Transverse colon (tissue), 4 donors: ENCODE measurements at places on chromosomes 16 and 17. TPM values are rescaled to one million over a fixed set of nuclear protein-coding genes. Genes with fewer than 3 reads are reported as not detected.

Gene CLEC3A
- not detected for total RNA-seq

Gene SERPINF2
- total RNA-seq = 3.4 TPM

Gene KRTAP2-3
- not detected for total RNA-seq

Gene HSF5
- total RNA-seq = not detected

Gene CDC6
- 3.2 TPM for total RNA-seq

Gene SRL
- not detected for total RNA-seq

Gene ADGRG1
- total RNA-seq = 40.0 TPM

Gene NOB1
- 60.2 TPM for total RNA-seq

Gene MYH11
- 1,419 TPM for total RNA-seq

Gene ZSCAN10
- total RNA-seq = not detected

Gene PRSS22
- total RNA-seq = not detected

Gene RNF222
- not detected for total RNA-seq

Gene TPSG1
- 41.0 TPM for total RNA-seq

Gene KRTAP9-2
- total RNA-seq = not detected

Gene HAGHL
- total RNA-seq = 7.0 TPM

Gene P2RX1
- total RNA-seq = 4.6 TPM

Gene IRF8
- 52.9 TPM for total RNA-seq

Gene CA10
- not detected for total RNA-seq

Gene C16orf74
- total RNA-seq = 7.0 TPM

Gene PERCC1
- total RNA-seq = not detected

Gene AKAP1
- total RNA-seq = 137 TPM

Gene SCGB1C2
- not detected for total RNA-seq

Gene KRT23
- 2.5 TPM for total RNA-seq

Gene MT1E
- 200 TPM for total RNA-seq

Gene RCVRN
- not detected for total RNA-seq

Gene GAS7
- total RNA-seq = 9.2 TPM

Gene OTOP3
- not detected for total RNA-seq

Gene ZNF771
- total RNA-seq = 7.4 TPM

Gene ALOX12
- total RNA-seq = not detected

Gene AOC3
- total RNA-seq = 16.2 TPM

Gene KRTAP3-2
- total RNA-seq = not detected

Gene CTRB1
- total RNA-seq = not detected

Gene MYH3
- total RNA-seq = 2.6 TPM

Gene TMEM220
- total RNA-seq = 18.2 TPM

Gene TBC1D3
- not detected for total RNA-seq

Gene CBFA2T3
- 4.0 TPM for total RNA-seq

Gene TRAF4
- 65.7 TPM for total RNA-seq
